ENCODE measurements at places on chromosomes 1 and 21.

GRCh38 chr1:37998913-37999429, 6.3 kb downstream of the FHL3 start:
- DNase-seq, result no peak

DNA sequence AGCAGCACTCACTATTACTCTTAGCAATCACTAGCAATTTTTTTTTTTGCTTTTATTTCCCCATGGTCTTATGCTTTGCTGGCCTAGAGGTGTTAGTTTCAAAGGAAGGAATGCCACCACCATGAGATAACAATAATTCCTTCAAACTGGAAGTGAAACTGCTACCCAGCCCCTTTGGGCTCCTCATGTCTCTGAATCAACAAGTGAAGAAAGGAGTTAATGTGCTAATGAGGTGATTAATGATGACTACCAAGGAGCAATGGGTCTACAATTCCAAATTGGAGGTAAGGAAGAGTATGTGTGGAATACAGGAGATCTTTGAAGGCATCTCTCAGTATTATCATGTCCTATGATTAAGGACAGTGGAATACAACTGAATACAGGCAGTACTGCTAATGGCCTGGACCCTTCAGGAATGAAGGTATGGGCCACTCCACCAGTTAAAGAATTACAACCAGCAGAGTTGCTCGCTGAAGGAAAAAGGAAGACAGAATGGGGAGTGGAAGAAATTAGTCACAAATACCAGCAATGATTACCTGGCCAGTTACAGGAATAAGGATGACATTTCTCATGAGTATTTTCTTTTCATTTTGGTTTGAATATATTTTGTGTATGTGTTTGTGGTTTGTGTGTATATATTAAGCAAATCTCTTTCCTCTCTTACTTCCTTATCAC, 652.9 kb downstream of the ADGRL2 start:
- no peak for DNase-seq

DNA sequence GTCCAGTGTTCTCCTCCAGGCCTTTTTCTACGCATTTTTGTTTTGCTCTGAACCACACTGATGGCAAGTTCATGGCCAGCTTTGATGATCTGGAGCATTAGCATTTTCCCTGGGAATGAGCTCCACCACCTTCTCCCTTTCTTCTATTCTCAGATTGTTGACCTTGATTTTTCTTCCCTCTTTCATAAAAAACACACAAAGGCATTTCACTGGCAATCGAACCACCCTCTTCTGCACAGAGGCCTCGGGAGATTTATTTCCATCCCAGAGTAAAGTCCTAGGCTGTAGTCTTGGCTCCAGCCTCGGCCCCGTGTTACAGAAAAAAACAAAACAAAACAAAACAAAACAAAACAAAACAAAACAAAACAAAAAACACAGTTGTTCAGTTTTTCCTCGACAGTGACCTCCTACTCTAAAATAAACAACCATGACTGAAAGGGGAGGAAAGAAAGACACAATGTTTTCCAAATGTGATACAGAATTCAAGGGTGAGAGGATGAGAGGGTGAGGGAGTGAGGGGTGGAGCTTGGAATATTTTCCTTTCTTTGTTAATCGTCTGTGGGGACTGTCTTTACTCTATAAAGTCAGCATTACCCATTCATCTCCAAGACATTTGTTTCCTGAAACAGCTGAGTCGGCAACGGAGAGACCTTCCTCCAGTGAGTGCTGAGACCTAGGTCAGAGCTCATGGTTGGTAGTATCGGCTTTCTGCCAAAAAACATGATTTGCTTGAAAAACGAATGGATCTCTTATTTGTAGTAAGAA, 29.8 kb upstream of the RNF186 start:
- DNase-seq, result no peak

DNA sequence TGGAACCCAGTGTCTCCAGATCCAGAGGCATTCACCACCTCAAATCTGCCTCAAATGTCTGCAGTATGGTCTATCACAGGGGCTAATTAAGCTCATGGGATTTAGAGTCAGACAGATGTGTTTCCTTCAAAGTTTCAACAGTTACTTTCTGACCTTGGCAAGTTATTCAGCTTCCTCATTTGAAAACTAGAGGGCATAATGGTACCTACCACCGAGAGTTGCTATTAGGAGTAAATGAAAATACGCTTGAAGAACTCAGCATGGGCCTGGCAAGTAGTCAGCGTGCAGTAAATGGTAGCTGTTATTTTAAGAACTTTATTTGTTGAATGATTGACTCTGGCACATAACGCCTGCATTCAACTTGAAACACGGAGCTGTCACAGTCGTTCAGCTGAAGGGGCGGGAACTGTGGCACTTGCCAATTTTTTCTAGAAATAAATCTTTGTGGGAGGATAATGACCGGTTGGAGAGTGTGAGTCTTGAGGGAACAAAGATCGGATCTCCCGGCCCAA, 1.2 kb upstream of the CAP1 start:
- DNase-seq, result no peak

- DNase-seq, result no peak
Observed at GRCh38 chr1:23149114-23149513, 19.5 kb downstream of the LUZP1 start.

GRCh38 chr1:42934541-42935312, 23.9 kb downstream of the SLC2A1 start:
- DNase-seq, result no peak

DNA sequence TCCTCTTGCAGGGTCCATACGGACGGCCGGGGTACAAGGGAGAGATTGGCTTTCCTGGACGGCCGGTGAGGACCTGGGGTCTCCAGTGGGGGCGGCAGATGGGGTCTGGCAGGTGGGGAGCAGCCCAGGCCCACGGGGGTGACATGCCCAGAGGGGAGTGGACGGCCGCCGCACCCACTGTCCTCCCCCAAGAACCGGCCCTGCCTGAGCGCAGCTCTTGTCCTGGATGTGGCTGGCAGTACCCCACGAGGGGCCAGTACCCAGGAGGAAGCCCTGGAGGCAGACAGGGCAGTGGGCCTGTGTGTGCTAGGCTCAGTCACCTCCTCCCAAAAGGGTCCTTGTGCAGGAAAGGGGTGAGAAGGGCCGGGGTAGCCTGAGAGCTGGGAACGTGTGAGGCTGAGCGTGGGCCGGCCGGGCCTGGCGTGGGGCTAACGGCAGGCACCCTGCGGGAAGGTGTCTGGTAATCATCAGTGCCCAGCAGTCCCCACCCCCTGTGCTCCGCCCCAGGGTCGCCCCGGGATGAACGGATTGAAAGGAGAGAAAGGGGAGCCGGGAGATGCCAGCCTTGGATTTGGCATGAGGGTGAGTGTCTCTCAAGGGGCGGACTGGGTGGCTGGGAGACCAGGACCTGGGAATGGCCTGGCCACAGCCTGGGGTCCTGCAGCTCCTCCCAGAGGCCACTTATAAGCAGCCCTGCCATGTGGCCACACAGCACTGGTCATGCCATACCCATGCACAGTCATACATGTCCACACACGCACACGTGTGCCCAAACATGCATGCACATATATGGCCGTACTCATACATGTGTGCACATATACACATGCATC, 47.2 kb downstream of the SLC19A1 start:
- DNase-seq, result no peak

GRCh38 chr1:230189341-230189740, 122.3 kb downstream of the GALNT2 start:
- DNase-seq, result peak; percentile 92

- DNase-seq, result peak; percentile 34
Observed at GRCh38 chr1:11847667-11848372, at the start of gene NPPA. Gene NPPA (minus strand): TSS chr1:11847783. CDS start chr1:11847684, 99 bp downstream.

- peak; percentile 14 for DNase-seq
Observed at GRCh38 chr1:220803401-220804201, 16.9 kb downstream of the MTARC1 start.

- no peak for DNase-seq
Observed at GRCh38 chr1:216599851-216600250, 123.4 kb downstream of the ESRRG start.

GRCh38 chr21:40635391-40635790, 211.6 kb downstream of the DSCAM start:
- no peak for DNase-seq

DNA sequence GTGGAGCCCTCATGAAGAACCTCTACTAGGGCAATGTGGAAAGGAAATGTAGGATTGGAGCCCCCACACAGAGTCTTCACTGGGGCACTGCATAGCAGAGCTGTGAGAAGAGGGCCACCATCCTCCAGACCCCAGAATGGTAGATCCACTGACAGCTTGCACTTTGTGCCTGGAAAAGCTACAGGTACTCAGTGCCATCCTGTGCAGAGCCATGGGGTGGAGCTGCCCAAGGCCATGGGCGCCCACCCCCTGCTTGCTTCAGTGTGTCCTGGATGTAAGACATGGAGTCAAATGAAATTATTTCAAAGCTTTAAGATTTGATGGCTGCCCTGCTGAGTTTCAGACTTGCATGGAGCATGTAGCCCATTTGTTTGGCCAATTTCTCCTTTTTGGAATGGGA, 17.2 kb upstream of the TSHB start:
- no peak for DNase-seq

DNA sequence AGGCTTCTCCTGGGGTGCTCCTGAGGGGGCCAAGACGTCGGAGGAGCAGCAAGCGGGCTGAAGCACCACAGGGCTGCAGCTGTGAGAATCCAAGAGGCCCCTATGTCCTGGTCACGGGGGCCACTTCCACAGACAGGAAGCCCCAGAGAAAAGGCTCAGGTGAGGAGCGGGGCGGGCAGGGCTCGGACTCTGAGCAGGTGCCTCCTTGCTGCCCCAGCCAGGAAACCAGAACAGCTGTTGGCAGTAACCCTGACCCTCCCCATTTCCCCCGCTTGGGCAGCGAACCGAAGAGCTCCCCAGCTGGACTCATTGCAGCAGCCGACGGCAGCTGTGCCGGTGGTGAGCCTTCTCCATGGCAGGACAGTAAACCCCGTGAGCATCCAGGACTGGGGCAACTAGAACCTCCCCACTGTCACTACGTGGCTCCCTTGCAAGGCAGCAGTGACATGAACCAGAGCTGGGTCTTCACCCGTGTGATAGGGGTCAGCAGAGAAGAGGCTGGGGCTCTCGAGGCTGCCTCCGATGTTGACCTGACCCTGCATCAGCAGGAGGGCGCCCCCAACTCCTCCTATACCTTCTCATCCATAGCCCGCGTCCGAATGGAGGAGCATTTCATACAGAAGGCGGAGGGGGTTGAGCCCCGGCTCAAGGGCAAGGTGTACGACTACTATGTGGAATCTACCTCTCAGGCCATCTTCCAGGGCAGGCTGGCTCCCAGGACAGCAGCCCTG, 625 bp downstream of the KLHDC7A start:
- no peak for DNase-seq

DNA sequence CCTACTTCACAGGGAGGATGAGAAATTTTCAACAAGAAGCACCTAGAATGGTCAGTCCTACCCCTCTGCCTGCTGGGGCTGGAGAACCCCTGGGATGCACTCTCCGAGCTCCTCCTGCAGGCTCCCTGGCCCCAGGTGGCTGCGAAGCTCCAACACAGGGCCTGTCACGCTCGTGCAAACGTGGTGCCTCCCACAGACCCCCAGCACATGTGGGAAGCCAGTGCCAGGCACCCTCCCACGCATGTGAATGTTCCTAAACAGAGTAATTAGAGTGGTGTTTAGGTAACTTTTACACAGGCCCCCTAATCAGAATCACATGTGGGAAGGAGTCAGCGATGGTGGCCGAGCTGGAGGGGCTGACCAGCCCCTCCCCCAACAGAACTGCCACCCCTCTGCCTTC, 28.4 kb downstream of the GLIS1 start:
- DNase-seq, result no peak

DNA sequence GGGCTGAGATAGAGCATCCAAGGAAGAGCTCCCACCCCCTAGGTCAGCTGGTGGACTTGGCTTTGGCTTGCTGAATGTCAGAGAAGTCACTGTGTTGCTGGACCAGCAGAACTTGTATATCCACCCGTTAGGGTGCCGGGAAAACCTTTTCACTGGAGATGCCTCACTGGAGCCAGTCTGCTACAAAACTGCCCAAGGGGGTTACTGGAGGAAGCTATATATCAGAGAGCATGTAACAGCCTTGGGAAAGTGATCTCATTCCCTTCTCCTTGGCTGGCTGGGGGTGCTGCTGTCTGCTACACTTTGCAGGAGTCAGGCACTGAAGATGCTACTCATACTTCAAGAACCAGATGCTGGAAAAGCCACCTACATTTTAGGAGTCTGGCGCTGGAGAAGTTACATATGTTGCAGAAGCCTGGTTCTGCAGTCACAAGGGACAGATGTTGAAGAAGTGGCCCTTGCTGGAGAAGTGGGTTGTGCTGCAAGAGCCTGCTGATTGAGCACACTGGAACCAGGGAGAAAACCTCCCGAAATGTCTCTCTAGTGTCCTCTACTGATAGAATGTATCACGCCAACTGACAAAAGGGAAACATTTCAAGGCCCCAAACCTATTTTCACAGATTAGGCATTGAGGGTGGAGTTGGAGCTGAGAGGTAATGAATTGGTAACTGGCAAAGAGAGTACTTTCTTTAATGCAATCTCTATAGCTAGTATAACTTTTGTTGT, 250.6 kb downstream of the SPATA17 start:
- DNase-seq, result no peak

- DNase-seq, result no peak
Observed at GRCh38 chr1:110696818-110697217, 22.1 kb upstream of the KCNA3 start.

GRCh38 chr1:225460021-225460736, 32.3 kb upstream of the LBR start:
- no peak for DNase-seq

DNA sequence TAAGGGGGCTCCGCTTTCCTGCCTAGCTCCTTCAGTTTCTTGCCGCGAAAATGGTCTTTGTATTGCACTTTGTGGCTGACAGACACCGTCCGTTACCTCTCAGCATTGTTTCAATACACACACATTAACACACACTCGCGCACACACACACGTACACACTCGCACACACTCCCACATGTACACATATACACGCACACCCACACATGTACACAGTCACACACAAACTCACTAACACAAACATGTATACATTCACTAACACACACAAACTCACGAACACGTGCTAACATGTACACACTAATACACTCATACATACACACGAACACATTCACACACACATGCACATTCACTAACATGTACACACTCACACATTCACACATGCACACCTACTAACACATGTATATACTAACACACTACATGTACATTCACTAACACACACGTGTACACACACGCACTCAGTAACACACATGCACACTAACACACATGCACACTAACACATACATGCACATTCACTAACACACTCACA, 48.9 kb downstream of the PSMG1 start:
- DNase-seq, result no peak

GRCh38 chr1:173302890-173303829, 96.0 kb upstream of the TNFSF4 start:
- DNase-seq, result no peak

- DNase-seq, result no peak
Observed at GRCh38 chr1:53311702-53312305, 16.1 kb downstream of the LRP8 start.

GRCh38 chr21:44989537-44989886, 49.7 kb downstream of the SLX9 start:
- DNase-seq, result no peak

- no peak for DNase-seq
Observed at GRCh38 chr1:6330410-6330911, 63.1 kb downstream of the ACOT7 start.

GRCh38 chr21:46183910-46184624, at the start of gene SPATC1L:
Gene SPATC1L (minus strand): TSS chr21:46184459. CDS start chr21:46182816, 1,643 bp downstream.
- no peak for DNase-seq

GRCh38 chr1:101706366-101706765, 290.4 kb downstream of the OLFM3 start:
- DNase-seq, result no peak

- peak; percentile 8 for DNase-seq
Observed at GRCh38 chr21:36917471-36918158, 48.9 kb downstream of the HLCS start.

- no peak for DNase-seq
Observed at GRCh38 chr1:65434760-65435159, 14.3 kb downstream of the LEPR start.

GRCh38 chr21:44869781-44870747, 3.4 kb downstream of the PTTG1IP start:
- no peak for DNase-seq
